Astrocyte (in vitro differentiated cells and primary cell): ENCODE measurements at places on chromosomes 1 and 21.
A peak's percentile ranks its signal among the peaks of the same experiment; 100 is the strongest.

- DNase-seq, result no peak
Measured at GRCh38 chr1:114339379-114339778, 171.6 kb downstream of the TRIM33 start.

GRCh38 chr1:171468120-171468750 lies 17.1 kb upstream of the PRRC2C start:
- peak; percentile 59 for DNase-seq

- no peak for DNase-seq
Measured at GRCh38 chr1:204902671-204903070, 32.0 kb downstream of the NFASC start.

- peak; percentile 16 for DNase-seq
Measured at GRCh38 chr1:240152611-240153297, 61.1 kb downstream of the FMN2 start.

DNA sequence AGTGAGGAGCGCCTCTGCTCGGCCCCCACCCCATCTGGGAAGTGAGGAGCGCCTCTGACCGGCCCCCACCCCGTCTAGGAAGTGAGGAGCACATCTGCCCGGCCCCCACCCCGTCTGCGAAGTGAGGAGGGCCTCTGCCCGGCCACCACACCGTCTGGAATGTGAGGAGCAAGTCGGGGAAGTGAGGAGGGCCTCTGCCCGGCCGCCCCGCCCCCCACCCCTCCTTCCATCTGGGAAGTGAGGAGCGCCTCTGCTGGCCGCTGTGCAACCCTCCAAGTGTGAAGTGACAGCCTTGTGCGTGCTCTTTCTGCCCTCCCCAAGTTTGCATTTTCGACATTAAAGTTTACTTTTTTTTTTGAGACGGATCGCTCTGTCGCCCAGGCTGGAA lies 5.1 kb upstream of the ZZZ3 start:
- peak; percentile 4 for DNase-seq

DNA sequence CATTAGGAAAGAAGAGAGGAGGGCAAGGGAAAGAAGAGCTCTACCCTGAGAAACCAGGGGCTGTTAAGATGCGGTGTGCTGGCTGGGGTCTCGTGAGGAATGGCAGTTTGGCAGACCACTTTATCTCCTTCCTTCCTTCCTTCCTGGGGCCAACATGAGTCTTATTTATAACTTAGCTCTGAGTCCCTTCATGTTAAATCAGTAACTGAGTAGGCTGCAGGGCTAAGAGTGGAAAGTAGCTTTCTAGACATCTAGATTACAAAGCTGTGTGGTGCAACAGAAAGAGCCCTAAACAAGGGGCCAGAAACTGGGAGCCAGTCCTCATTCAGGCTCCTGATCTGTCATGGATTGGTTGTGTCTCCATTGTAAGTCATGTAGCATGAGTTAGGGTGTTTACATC lies 135.4 kb upstream of the DUSP10 start:
- DNase-seq, result no peak

GRCh38 chr1:39970274-39970673 lies 15.3 kb downstream of the MFSD2A start:
- DNase-seq, result no peak

GRCh38 chr1:82565546-82565945 lies 764.8 kb downstream of the ADGRL2 start:
- DNase-seq, result peak; percentile 91

DNA sequence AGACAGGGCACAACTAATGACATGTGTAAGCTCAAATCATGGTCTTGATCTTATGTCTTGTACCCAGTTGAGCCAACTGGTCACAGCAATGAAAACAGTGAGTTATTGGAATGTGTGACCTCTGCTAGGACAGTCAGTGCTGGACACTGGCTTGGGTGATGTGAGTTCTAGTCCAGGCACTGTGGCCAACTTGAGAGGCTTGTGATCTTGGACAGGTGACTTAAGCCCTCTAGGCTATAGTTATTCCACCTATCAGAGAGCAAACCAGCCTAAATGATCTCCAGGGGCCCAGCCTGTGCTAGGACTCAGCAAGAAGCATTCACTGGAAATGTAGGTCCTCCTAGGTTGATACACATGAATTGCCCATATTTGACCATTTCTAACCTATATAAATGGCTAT lies 1.1 kb downstream of the KCNE2 start:
- no peak for DNase-seq

DNA sequence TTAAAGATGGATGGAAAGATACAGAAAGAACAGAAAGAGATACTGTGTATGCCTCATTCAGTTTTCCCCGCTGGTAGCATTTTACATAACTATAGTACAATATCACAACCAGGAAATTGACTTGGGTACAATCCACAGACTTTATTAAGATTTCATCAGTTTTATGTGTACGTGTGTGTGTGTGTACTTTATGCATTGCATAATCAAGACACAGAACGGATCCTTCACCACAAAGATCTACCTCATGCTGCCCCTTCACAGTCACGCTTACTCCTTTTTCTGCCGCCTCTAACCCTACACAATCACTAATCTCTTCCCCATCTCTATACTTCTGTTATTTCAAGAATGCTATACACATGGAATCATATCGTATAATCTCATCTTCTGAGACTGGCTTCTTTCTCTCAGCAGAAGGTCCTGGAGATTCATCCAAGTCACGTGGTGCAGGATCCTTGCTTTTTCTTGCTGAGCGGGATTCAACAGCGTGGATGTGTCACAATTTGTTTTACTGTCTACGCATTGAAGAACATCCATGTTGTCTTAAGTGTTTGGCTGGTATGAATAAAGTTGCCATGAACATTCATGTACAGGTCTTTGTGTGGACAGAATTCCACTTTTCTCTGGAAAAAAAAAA lies 76.7 kb downstream of the SLC35F3 start:
- DNase-seq, result no peak

- DNase-seq, result peak; percentile 93
Measured at GRCh38 chr1:183043872-183044854, 20.9 kb downstream of the LAMC1 start.

- no peak for DNase-seq
Measured at GRCh38 chr1:182649041-182649440, 35.3 kb downstream of the RGS8 start.

GRCh38 chr1:93701629-93702028 lies 20.0 kb upstream of the BCAR3 start:
- DNase-seq, result peak; percentile 100

- DNase-seq, result no peak
Measured at GRCh38 chr1:30242168-30242567, 481.2 kb downstream of the MATN1 start.

DNA sequence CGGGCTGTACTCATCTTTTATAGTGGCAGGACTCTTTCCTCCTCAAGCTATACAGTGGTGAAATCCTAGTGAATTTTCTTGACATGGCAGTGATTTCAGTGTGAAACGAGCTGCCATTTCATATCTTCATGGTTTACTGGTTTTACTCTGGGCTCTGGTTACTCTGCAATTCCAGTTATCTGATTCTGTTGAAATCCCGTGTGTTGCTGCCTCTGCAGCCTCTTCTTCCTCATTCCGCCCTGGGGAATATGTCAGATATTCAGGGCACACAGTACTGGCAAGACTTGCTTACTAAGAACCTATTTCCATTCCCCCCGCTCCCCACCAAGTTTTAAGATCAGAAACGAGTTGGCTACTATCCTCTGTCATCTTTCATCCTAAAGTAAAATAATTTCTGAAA lies 7.9 kb upstream of the OR2B11 start:
- no peak for DNase-seq

DNA sequence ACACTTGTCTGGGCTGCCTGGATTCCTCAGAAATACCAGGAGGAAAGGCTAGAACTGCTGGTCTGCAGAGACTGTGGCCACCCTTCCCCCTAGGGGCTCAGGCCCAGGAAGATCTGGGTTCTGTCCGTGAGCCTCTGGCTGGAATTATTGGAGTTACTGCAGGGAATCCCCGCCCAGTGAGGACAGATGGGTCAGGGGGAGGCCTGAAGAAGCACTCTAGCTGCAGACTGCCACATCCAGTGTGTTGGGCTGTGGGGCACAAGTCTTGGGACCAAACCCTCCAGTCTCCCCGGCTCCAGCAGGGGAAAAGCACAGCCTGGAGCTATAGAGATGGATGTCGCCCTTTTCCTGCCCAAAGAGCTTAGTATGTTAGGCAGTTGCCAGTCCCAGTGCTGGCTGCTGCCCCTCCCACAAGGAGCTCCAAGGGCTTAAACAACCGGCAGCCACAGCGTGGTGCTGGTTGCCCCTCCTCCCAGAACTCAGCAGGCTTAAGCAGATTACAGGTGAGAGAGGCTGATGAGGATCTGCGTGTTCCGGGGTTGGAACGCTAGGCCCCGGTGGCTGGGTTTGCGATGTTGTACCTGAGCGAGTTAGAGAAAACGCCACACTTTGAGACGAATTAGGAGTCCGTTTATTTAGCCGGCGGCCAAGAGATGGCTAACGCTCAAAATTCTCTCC lies 255.5 kb upstream of the LRRC7 start:
- DNase-seq, result no peak

DNA sequence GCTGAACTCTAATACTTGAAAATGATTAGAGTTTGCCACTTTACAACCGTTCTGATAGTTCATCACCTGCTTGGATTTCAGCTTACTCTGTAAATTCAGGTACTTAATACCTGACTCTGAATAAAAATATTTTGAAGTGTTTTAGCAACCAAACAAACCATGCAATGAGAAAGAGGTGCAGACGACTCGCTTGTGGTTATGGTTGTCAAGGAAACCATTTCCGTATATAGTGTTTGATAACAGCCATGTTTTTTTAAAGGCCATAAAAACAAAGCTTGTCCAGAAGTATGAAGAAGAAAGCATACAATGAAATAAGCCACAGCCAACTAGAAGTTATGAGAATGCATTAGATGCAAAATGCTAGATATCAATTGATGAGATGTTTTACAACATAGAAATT lies 167.2 kb upstream of the HMCN1 start:
- peak; percentile 64 for DNase-seq

DNA sequence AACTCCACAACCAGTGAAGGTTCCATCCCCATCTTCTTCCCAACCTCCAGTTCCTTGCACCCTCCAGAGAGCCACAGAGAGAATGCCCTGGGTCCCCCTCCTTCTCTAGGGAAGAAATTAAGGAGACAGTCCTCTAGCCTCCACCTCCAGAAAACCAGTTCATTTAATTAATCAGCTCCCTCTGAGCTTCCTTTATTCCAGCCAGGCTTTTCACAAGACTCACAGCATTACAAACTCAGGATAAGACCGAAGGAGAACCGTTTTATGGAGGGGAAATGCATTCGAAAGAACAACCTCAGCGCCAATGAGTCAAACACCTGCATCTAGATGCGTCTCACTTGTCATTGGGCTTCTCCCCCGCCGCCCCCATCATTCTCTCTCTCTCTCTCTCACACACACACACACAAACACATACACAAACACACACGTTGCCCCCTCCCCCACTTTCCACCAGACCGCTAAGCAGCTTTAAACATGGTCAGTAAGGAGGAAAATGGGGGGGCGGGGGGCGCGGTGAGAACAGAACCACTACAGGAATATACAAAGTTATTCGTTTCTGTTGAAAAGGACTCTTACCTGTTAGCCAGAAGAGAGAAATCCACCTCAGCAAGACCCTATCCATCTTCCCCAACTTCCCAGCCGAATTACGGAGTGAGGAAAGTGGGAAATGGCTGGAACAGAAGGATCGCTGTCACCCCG lies 544 bp downstream of the ILDR2 start:
- DNase-seq, result no peak

- no peak for DNase-seq
Measured at GRCh38 chr1:85128316-85128715, 72.5 kb downstream of the SYDE2 start.

DNA sequence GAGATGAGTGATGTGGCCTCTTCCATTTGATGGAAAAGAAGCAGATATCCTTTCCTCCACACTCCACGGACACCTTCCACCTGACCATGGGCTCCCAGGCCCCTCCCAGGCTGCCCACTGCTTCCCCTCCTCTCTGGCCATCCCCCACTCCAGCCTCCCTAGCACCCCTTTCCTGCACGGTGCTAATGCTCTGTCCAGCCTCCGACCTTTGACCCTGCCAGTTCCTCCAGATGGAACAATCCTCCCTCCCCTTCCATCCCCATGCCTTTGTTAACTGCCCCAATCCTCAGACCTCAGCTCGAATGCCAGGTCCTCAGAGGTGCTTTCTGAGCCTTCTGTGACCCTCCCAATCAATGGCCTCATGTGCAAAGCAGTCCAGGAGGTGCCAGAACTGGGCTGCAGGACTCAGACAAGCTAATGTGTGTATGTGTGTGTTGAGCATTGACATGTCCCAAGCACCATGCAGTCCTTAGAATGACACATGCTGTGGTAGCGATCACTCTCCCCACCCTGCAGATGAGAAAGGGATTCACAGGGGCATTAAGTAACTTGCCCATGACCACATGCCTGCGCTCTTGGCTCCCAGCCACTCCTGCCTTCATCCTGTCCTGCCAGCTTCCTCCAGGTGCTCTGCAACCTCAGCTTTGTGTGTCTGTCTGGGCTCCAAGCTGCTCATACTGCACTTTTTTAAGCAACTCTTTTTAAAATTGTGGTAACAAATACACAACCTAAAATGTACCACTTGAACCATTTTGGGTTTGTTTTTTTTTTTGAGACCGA lies 63.5 kb upstream of the EDN2 start:
- no peak for DNase-seq

DNA sequence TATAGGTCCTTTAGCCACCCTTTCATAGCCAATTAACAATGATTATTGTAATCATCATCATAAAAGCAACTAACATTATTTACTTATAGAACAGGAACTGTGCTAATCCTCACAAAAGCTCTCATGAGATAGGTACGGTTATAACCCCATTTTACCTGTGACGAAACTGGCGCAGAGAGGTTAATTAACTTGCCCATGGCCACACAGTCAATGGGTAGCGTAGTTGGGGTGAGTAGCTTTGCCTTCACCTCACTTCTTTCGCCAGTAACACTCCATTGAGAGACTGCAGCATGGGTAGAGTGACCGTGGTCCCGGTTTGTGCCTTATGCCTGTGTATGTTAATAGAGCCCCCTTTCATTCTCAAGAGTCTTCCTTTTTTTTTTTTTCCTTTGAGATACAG lies 10.3 kb downstream of the NIPAL3 start:
- DNase-seq, result no peak

GRCh38 chr1:100683448-100684349 lies 35.8 kb upstream of the VCAM1 start:
- no peak for DNase-seq

DNA sequence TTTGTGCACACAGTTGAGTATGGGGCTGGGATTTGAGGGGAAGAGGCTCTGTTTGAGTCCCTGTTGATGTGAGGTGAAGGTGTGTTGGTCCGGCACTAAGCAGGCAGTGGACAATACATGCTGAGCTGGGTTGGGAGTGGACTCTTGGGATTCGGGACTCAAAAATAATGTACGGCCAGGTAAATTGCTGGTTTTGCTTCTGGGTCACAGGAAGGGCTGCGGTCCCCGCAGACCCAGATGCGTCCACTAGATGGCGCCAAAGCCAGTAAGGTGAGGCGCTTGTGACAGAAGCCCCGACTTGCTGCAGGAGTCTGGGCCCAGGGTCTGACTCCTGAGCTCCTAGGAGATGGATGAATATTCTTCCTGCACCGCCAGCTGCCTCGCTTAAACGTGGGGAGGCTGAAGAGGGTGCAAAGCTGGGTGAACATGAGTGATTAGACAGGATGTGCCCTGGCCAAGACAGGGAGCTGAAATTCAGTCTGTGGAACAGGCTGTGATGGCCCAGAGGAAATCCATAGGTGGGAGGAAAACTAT lies 61.4 kb downstream of the ACBD3 start:
- peak; percentile 37 for DNase-seq
